H7 (cell line): ENCODE measurements at places on chromosomes 3 and 15. TPM values are rescaled to one million over a fixed set of nuclear protein-coding genes. Genes with fewer than 3 reads are reported as not detected.

GRCh38 chr3:185423178-185423577 is 60.2 kb downstream of the MAP3K13 start:
- no peak for DNase-seq

DNA sequence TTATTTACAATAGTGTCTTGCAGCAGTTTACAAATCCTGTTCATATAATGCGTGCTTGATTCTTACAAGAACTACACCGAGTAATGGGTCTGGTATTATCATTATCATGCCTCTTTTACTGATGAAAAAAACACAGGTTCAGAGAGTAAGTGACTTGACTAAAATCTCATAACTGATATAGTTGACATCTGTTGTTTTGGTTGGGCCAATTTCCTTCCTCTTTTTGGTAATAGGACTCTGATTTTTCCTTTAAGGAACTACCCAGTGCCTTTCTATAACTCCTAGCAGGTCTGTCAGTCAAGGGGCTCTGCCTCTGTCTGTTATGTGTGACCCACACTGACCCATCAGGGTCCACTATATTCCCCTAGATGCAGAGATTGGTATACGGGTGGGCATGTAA is 14.6 kb upstream of the BLOC1S6 start:
- DNase-seq, result no peak

GRCh38 chr15:69236505-69236904 is 62.2 kb upstream of the PAQR5 start:
- no peak for DNase-seq

- DNase-seq, result no peak
Observed at GRCh38 chr3:58613236-58614132, 36.3 kb upstream of the FAM107A start.

RHOV gene
- 2.0 and 2.1 TPM in 2 replicates for total RNA-seq

TGM5 gene
- total RNA-seq, result not detected in 2 replicates

NKTR gene
- total RNA-seq, result 21.3 and 44.8 TPM in 2 replicates

PLOD2 gene
- 24.2 and 30.2 TPM in 2 replicates for total RNA-seq

LRRC15 gene
- total RNA-seq, result 0.18 and 0.21 TPM in 2 replicates

ACAN gene
- total RNA-seq, result 0.33 and 0.59 TPM in 2 replicates

FANCD2OS gene
- not detected in 2 replicates for total RNA-seq
